Testis (tissue), 5 donors: ENCODE measurements at places on chromosomes 4 and X. TPM values are rescaled to one million over a fixed set of nuclear protein-coding genes. Genes with fewer than 3 reads are reported as not detected.

The GABRB1 gene
- total RNA-seq: 0.50 TPM

The BEX3 gene
- 415 TPM for total RNA-seq

The ARR3 gene
- not detected for total RNA-seq

The CDKL2 gene
- 11.3 TPM for total RNA-seq

The TSPAN7 gene
- total RNA-seq: 5.7 TPM

The AVPR2 gene
- total RNA-seq: 1.1 TPM

The EDNRA gene
- total RNA-seq: 9.4 TPM

The RADX gene
- total RNA-seq: 7.4 TPM

The LARP1B gene
- total RNA-seq: 54.5 TPM

The KLB gene
- total RNA-seq: 1.1 TPM

The CXorf66 gene
- 3.6 TPM for total RNA-seq

The COX7B2 gene
- 14.3 TPM for total RNA-seq

The CYLC1 gene
- 5.3 TPM for total RNA-seq

The SYP gene
- 1.7 TPM for total RNA-seq

The EOLA1 gene
- 10.6 TPM for total RNA-seq

The KLHL15 gene
- 82.4 TPM for total RNA-seq

The CFP gene
- 1.9 TPM for total RNA-seq

The ASMT gene
- total RNA-seq: 0.37 TPM

The MAGEE2 gene
- total RNA-seq: 0.12 TPM

The NLGN4X gene
- 15.9 TPM for total RNA-seq

The TCEAL2 gene
- total RNA-seq: 63.0 TPM

The HPSE gene
- 0.79 TPM for total RNA-seq

The USP51 gene
- total RNA-seq: 13.3 TPM

The SPP1 gene
- 5.0 TPM for total RNA-seq

The OPRPN gene
- total RNA-seq: not detected

The AFM gene
- total RNA-seq: 0.19 TPM

The XAGE1A gene
- 14.4 TPM for total RNA-seq

The SHROOM3 gene
- total RNA-seq: 7.2 TPM

The NAP1L2 gene
- 5.1 TPM for total RNA-seq

The GLRA2 gene
- not detected for total RNA-seq

The HAUS7 gene
- total RNA-seq: 34.0 TPM

The NRK gene
- total RNA-seq: 6.1 TPM

The FAM47E gene
- total RNA-seq: 11.0 TPM

The GPRASP1 gene
- 16.1 TPM for total RNA-seq
